ENCODE measurements at places on chromosomes 16 and 17.
A peak's percentile ranks its signal among the peaks of the same experiment; 100 is the strongest.

- no peak overlapping the region for H3K27ac ChIP-seq
- DNase-seq, result peak; percentile 70
- no peak overlapping the region for H3K4me3 ChIP-seq
Measured at GRCh38 chr17:58317421-58318064, 11.1 kb downstream of the TSPOAP1 start.

GRCh38 chr16:2776500-2777139 lies 460 bp downstream of the ELOB start:
- H3K27ac ChIP-seq, result peak overlapping the region; percentile 81
- DNase-seq, result no peak
- H3K27me3 ChIP-seq, result no peaks in the 10 kb centered on the region
- peaks cover 21% of the 10 kb centered on the region for H3K4me1 ChIP-seq
- peaks cover 17% of the 10 kb centered on the region for H3K36me3 ChIP-seq
- H3K4me3 ChIP-seq, result peak overlapping the region; percentile 82

- H3K4me3 ChIP-seq, result no peak overlapping the region
- H3K36me3 ChIP-seq, result no peaks in the 10 kb centered on the region
- no peak for DNase-seq
- peaks cover 7% of the 10 kb centered on the region for H3K4me1 ChIP-seq
Measured at GRCh38 chr17:64771980-64772844, 110.1 kb upstream of the SMURF2 start.

DNA sequence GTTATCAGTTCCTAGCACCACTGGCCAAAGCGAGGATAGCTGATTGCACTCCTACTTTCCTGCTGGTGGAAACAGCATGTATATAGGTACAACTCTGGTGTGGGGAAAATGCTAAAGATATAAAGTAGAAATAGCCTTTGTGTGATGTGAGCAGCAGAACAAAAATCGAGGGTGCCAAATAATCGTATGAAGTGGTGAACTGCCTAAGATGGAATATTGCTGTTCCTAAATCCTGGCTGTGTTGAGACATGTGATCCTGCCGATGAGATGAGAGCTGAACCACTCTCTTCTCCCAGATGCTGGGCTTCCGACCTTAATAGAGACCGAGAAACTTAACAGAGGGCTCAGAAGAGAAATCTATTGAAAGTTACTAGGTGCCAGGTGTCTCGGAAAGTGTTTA lies 117.8 kb downstream of the WWOX start:
- no peaks in the 10 kb centered on the region for H3K36me3 ChIP-seq
- no peak overlapping the region for H3K27ac ChIP-seq
- no peak for DNase-seq
- no peaks in the 10 kb centered on the region for H3K27me3 ChIP-seq
- H3K4me1 ChIP-seq, result no peaks in the 10 kb centered on the region

DNA sequence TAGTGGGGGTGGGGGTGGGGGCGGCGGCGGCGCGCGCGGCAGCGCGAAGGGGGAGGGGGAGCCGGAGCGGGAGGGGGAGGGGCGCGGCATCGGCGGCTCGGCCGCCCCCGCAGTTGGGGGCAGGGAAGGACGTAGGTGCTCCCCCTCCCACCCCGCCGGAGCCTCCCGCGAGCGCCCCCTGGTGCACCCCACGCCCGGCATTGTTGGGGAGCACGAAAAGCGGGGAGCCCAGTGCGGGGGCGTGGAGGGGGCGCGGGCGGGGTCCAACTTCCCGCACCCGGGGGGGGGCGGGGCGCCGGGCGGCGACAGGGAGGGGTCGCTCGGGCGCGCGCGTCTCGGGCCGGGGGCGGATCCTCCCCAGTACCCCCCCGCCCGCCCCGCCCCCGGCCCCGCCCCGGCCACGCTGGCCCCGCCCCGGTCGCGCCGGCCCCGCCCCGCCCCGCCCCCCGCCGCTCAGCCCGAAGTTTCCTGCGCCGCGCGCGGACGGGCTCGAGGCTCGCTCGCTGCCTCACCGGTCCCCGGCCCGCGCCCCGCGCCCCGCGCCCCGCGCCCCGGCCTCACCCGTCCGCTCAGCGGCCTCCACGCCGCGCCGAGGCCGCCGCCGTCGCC lies at the start of gene CACNA1H:
Gene CACNA1H, plus strand, starts transcription at position 456 of the 609 bp plus-strand sequence. CDS start 632 bp downstream, outside the sequence.
- H3K4me3 ChIP-seq, result peak within 1 kb of the TSS; percentile 39
- H3K36me3 ChIP-seq, result no peaks in the 10 kb centered on the region
- H3K4me1 ChIP-seq, result peaks cover 21% of the 10 kb centered on the region
- no peak within 1 kb of the TSS for H3K27ac ChIP-seq
- DNase-seq, result no peak
- no peaks in the 10 kb centered on the region for H3K27me3 ChIP-seq

- no peak overlapping the region for H3K27ac ChIP-seq
- H3K4me1 ChIP-seq, result no peaks in the 10 kb centered on the region
- H3K4me3 ChIP-seq, result no peak overlapping the region
- no peaks in the 10 kb centered on the region for H3K36me3 ChIP-seq
Measured at GRCh38 chr17:76940738-76941350, 72.6 kb downstream of the MGAT5B start.

- no peak overlapping the region for H3K27ac ChIP-seq
- no peak for DNase-seq
- H3K36me3 ChIP-seq, result no peaks in the 10 kb centered on the region
- no peak overlapping the region for H3K4me3 ChIP-seq
- H3K27me3 ChIP-seq, result no peaks in the 10 kb centered on the region
Measured at GRCh38 chr17:5809580-5810188, 225.4 kb upstream of the NLRP1 start.

GRCh38 chr17:68053231-68054013 lies 17.9 kb downstream of the KPNA2 start:
- H3K36me3 ChIP-seq, result no peaks in the 10 kb centered on the region
- peak; percentile 64 for DNase-seq
- H3K4me3 ChIP-seq, result no peak overlapping the region
- H3K27ac ChIP-seq, result peak overlapping the region; percentile 62

GRCh38 chr17:18851201-18851600 lies 6.7 kb upstream of the PRPSAP2 start:
- no peak overlapping the region for H3K27ac ChIP-seq
- peaks cover 4% of the 10 kb centered on the region for H3K4me1 ChIP-seq
- no peak overlapping the region for H3K4me3 ChIP-seq
- no peak for DNase-seq
- no peaks in the 10 kb centered on the region for H3K36me3 ChIP-seq

GRCh38 chr17:31171701-31172100 lies 76.9 kb downstream of the NF1 start:
- H3K36me3 ChIP-seq, result peaks cover 9% of the 10 kb centered on the region
- H3K4me1 ChIP-seq, result no peaks in the 10 kb centered on the region
- H3K27ac ChIP-seq, result no peak overlapping the region
- no peak for DNase-seq
- no peaks in the 10 kb centered on the region for H3K27me3 ChIP-seq
- H3K4me3 ChIP-seq, result no peak overlapping the region

DNA sequence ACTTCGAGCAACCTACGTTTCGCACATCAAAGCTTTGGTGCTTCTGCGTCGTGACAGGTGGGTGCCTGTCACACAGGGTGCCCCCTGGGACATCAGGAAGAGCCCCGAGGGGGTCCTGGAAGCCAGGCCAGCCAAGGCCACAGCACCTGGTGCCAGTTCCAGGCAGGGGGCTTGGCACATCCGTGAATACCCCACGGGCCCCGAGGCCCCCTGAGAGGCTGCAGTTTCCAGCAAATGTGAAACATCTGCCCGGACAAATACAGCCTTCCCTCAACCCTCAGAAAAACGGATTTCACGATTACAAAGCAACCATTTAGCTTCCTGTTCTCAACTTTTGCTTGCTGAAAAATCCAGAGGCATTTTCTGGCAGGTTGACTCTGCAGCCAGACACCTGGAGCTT lies 109.3 kb upstream of the METRNL start:
- no peak overlapping the region for H3K27ac ChIP-seq
- H3K27me3 ChIP-seq, result no peaks in the 10 kb centered on the region
- DNase-seq, result no peak
- H3K4me1 ChIP-seq, result no peaks in the 10 kb centered on the region
- H3K4me3 ChIP-seq, result no peak overlapping the region
- H3K36me3 ChIP-seq, result no peaks in the 10 kb centered on the region

DNA sequence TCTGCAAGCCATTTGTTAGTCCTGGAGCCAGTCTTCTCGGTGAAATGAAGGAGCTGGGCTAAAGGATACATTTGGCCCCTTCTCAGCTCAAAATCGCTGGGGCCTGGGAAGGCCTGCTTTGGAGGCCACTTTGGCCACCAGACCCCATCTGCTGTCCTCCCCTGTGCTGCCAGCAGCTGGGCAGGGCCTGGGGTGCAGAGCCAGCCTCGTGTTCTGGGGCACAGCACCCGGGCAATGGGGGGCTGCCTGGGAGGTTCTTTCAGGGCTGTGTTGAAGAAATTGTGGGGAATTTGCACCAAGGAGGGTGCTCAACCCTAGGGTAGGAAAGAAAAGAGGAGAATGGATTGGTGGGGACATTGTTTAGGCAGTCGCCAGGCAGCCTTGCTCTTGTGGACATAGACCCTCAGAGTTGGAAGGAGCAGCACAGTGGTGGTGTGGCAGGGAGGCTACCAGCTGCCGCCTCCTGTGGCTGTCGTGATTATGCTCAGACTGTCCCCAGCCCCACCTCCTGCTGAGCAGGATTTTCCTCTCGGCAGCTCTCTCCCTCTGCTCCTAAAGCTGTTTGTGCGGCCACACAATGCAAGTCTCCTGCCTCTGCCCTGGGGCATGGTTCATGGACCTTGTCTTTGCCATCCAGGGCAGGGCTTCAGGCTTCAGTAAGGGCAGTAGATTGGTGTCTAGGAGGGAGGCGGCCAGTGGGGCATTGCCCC lies 174.8 kb downstream of the NTN1 start:
- no peak overlapping the region for H3K4me3 ChIP-seq
- no peaks in the 10 kb centered on the region for H3K27me3 ChIP-seq
- H3K36me3 ChIP-seq, result no peaks in the 10 kb centered on the region
- H3K4me1 ChIP-seq, result no peaks in the 10 kb centered on the region
- no peak for DNase-seq

DNA sequence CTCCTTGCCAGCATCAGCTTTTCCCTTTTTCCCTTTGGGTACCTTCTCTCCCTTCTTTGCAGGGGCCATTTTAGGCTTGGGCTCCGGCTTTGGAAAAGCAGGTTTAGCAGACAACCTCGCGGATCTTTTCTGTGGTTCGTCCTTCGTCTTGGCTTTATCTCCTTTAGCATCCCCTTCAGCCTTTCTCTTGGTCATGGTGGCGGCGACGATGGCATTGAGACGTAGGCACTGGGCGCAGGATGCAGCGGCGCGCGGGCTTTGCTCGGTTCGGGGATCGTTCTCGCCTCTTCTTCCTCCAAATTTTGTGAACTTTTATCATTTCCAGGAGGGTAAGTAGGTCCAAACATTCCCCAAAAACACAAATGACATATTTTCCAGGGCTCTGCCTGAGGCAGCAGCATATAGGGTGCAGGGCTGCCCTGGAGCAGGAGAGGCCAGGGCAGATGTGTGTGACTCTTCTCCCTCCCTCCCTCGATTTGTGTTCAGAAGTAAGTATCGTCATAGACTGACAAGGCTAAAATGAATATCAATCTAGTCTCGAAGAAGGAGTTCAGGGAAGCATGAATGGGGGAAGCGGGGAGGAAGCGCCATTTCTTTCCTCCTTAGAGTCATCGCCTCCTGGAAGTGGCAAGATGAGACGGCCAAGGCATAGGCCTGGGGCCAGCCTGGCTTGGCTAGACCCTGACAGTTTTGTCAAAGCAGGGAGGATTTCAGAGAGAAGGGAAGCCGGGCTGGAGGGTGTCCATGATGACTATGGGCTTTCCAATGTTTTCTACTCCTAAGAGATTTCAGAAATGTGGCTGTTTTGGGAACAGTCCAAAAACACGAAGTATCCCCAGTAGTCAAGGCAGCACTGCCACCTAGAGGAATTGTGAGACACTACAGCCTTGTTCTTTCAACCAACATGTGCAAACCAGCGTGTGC lies 13.2 kb downstream of the CHCT1 start:
- H3K4me1 ChIP-seq, result peaks cover 4% of the 10 kb centered on the region
- no peak overlapping the region for H3K4me3 ChIP-seq
- peak; percentile 68 for DNase-seq
- no peaks in the 10 kb centered on the region for H3K27me3 ChIP-seq
- H3K36me3 ChIP-seq, result no peaks in the 10 kb centered on the region

- no peak overlapping the region for H3K27ac ChIP-seq
- H3K27me3 ChIP-seq, result peaks cover 3% of the 10 kb centered on the region
- H3K4me3 ChIP-seq, result no peak overlapping the region
- DNase-seq, result no peak
- peaks cover 2% of the 10 kb centered on the region for H3K4me1 ChIP-seq
- H3K36me3 ChIP-seq, result no peaks in the 10 kb centered on the region
Measured at GRCh38 chr17:3929181-3929580, 12.9 kb upstream of the P2RX1 start.

DNA sequence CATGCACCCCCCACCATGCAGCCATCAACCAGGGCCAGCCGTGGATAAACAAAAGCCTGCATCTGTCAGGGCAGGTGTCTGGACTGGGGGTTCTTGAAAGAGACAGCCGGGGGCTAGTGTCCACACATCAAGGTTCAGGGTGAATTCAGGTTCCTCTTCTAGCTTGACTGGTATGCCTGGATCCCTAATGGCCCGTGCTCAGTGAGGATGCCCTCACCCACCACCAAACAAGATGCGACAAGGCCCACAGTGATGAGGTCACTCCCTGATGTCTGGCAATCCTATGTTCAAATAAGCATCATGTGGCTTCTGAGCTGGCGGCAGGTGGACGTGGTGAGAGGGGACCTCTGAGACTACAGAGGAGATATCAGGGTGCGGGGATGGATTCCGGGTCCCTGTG lies 64.6 kb downstream of the GOSR1 start:
- H3K27ac ChIP-seq, result no peak overlapping the region
- no peaks in the 10 kb centered on the region for H3K36me3 ChIP-seq
- no peaks in the 10 kb centered on the region for H3K4me1 ChIP-seq
- H3K27me3 ChIP-seq, result no peaks in the 10 kb centered on the region
- H3K4me3 ChIP-seq, result no peak overlapping the region

GRCh38 chr17:82650723-82651122 lies 2.5 kb upstream of the WDR45B start:
- H3K36me3 ChIP-seq, result no peaks in the 10 kb centered on the region
- no peak for DNase-seq
- H3K27ac ChIP-seq, result no peak overlapping the region
- no peaks in the 10 kb centered on the region for H3K27me3 ChIP-seq

DNA sequence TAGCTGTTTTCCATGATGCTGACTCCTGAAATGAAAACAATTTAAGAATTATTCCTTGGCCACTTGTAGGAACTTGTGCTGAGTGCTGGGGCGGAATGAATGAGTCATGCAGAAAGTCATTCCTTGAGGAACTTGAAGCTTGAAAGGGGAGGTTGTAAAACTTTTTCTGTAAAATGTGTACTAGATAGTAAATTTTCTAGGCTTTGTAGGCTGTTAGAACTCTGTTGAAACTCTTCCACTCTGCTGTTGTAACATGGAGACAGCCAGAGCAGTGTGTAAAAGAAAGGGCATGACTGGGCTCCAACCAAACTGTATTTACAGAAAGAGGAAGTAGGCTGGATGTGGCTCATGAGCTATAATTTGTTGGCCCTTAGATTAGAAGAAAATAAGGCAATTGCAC lies 46.1 kb downstream of the ABCA8 start:
- H3K4me3 ChIP-seq, result no peak overlapping the region
- H3K27me3 ChIP-seq, result no peaks in the 10 kb centered on the region
- H3K4me1 ChIP-seq, result peaks cover 4% of the 10 kb centered on the region
- H3K27ac ChIP-seq, result peak overlapping the region; percentile 43
- peak; percentile 95 for DNase-seq
- H3K36me3 ChIP-seq, result no peaks in the 10 kb centered on the region

- H3K27me3 ChIP-seq, result no peaks in the 10 kb centered on the region
- peaks cover 24% of the 10 kb centered on the region for H3K4me1 ChIP-seq
- no peak overlapping the region for H3K4me3 ChIP-seq
- no peak overlapping the region for H3K27ac ChIP-seq
- DNase-seq, result no peak
Measured at GRCh38 chr17:19445105-19445504, 34.1 kb downstream of the RNF112 start.

GRCh38 chr17:4072487-4073157 lies 70.2 kb downstream of the ZZEF1 start:
- H3K4me1 ChIP-seq, result no peaks in the 10 kb centered on the region
- DNase-seq, result peak; percentile 69
- peaks cover 32% of the 10 kb centered on the region for H3K36me3 ChIP-seq
